ENCODE measurements at places on chromosomes 12 and 14. TPM values are rescaled to one million over a fixed set of nuclear protein-coding genes. Genes with fewer than 3 reads are reported as not detected.

Gene TMEM229B
- 0.31 TPM for polyA plus RNA-seq

Gene LTBP2
- polyA plus RNA-seq, result 9.9 TPM

Gene RASAL1
- 0.30 TPM for polyA plus RNA-seq

Gene CACNA1C
- not detected for polyA plus RNA-seq

Gene APOF
- not detected for polyA plus RNA-seq

Gene AMN
- 0.58 TPM for polyA plus RNA-seq

Gene SDR9C7
- polyA plus RNA-seq, result not detected

Gene CLEC6A
- not detected for polyA plus RNA-seq

Gene PTCSC3
- not detected for polyA plus RNA-seq

Gene DMAC2L
- 15.2 TPM for polyA plus RNA-seq

Gene SLC8A3
- polyA plus RNA-seq, result not detected

Gene RNF212B
- not detected for polyA plus RNA-seq

Gene HCAR1
- polyA plus RNA-seq, result 0.03 TPM

Gene FAM222A
- 3.3 TPM for polyA plus RNA-seq

Gene HHIPL1
- polyA plus RNA-seq, result 0.29 TPM

Gene MIP
- not detected for polyA plus RNA-seq

Gene LTB4R
- polyA plus RNA-seq, result 8.3 TPM

Gene GOLT1B
- 107 TPM for polyA plus RNA-seq

- DNase-seq, result no peak
Measured at GRCh38 chr12:42742716-42743115, 153.2 kb upstream of the PRICKLE1 start.

DNA sequence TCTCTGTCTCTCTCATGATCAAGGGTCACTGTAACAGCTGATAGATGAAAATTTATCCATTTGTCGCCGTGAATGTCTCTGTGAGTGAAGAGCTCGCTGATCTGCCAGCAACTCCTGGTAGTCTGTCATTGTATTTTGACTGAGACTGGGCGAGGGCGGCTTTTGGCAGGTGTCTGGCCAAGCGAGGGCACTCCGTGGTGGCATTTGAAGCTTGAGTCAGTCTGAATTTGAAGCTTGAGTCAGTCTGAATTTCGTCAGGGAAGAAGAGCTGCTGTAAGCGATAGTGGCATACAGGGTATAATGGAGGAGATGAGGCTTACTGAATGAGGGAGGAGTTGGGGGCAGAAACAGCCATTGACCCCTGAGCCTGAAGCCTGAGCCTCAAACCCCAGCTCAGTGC lies 56.8 kb upstream of the FAM181A start:
- no peak for DNase-seq

DNA sequence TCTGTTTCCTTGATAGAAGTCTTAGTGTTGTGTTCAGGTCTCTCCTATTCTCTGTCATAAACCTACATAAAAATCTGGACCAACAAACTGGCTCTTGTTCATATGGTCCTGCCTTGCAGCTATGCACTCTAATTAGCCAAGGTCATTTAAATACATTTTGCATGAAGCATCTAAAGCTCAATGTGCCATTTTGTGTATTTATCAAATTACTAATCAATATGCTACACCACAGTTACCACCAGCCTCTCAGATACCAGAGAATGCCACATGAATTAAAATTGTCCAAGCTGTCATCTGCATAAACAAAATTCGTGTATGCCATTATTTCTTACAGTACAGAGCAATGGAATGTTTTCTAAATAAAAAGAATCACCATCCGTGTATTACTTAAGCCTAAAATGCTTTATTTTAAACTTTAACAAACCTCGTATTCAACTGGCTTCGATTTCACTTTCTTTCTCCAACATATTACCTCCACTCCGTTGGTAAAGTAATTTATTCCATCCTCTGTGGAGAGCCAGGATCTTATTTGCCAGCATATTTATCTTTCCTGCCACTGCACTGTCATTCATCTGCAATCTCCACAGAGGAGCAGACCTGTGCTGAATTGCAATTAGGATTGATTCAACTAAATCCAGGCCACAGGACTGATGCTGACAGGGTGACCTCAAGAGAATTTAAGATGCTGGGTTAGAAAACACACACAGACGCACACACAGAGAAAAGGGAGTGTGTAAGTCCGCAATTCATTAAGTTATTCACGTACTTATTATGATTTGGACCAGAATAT lies 284.1 kb upstream of the FOXG1 start:
- no peak for DNase-seq

DNA sequence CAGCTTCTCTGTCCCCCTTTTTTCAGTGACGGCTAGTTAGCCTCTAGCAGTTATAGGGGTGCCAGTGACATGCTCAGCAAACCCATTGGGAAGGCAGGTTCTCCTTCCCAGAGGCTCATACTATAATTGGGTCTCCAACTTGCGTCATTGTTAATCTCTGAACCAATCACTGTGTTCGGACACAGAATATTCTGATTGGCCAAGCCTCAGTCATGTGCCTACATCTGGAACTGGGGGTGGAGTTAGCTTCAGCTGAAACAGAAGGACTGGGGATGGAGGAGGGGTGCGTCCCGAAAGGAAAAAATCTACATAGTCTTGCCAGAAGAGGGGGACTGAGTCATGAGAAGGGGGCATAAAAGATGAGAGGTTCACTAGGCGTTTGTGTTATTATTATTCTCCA lies 165.6 kb downstream of the SUDS3 start:
- DNase-seq, result peak; percentile 34

DNA sequence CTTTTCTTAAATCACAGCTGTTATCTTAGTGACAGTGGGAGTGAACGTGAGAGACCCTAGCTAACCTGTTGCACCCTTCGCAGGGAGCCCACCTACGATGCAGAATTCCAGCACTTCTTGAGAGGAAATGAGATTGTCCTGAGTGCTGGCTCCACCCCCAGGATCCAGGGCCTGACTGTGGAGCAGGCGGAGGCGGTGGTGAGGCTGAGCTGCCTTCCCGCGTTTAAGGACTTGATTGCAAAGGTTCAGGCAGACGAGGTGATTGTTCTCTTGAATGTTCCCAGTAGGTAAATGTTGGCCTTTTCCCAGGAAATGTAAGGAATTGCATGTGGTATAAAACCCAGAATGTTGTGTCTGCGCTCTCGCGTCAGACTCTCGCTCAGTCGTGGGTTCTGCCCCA lies 46.7 kb downstream of the HSP90AA1 start:
- no peak for DNase-seq

GRCh38 chr12:77979597-77980250 lies 149.0 kb downstream of the NAV3 start:
- DNase-seq, result no peak

- DNase-seq, result no peak
Measured at GRCh38 chr12:2456813-2457186, 338.0 kb upstream of the FKBP4 start.

- DNase-seq, result peak; percentile 9
Measured at GRCh38 chr14:75794615-75795038, 133.6 kb downstream of the TTLL5 start.

DNA sequence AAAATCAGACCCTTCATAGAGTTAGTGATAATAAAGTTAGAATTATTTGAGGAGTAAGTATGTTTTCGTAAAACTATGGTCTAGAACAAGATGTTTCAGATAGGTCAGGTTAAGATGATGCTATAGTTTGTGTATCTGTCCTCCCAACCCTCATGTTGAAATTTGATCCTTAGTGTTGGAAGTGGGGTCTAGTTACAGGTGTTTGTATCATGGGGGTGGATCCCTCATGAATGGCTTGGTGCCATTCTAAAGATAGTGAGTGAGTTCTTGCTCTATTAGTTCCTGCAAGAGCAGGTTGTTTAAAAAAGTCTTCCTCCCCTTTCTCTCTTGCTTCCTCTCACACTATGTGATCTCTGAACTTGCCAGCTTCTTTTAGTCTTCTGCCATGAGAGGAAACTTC lies 707.3 kb upstream of the FOXG1 start:
- no peak for DNase-seq

- no peak for DNase-seq
Measured at GRCh38 chr12:47743311-47743860, 15.3 kb downstream of the RAPGEF3 start.

DNA sequence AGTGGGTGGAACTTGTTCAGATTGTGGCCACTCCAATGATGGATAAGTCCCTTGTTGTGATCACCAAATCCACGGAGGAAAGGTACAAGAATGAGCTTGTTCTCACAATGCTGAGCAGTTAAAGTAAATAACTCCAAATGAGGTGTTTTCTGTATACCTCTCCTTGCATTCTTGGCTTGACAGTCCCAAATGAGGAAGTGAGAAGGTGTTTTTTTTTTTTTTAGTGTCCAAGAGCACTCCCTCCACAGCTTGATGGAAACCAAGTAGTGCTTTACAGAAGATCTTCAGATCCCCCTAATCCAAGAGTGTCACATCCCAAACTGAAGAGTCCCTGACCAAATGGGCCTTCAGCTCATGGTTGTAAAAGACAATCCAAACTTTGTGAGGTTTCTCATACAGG lies 153.6 kb downstream of the ATP23 start:
- no peak for DNase-seq

- DNase-seq, result peak; percentile 78
Measured at GRCh38 chr12:26126340-26127284, 1.8 kb upstream of the BHLHE41 start.

GRCh38 chr12:50504798-50505674 lies at the start of gene DIP2B:
DIP2B (plus strand) TSS chr12:50504985; CDS start chr12:50505141, 156 bp downstream.
- DNase-seq, result peak; percentile 73

GRCh38 chr14:93041830-93042229 lies 73.9 kb downstream of the ITPK1 start:
- no peak for DNase-seq

DNA sequence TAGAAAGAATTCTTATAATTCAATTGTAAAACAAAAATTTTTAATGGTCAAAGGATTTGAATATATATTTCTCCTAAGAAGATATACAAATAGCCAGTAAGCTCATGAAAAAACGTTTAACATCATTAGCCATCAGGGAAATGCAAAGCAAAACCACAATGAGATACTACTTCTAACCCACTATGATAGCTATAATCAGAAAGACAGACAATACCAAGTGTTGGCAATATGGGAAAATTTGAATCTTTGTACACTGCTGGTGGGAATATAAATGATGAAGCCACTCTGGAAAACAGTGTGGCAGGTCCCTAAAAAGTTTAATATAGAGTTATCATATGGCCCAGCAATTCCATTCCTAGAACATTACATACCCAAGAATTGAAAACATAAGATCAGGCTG lies 25.4 kb downstream of the RALGAPA1 start:
- no peak for DNase-seq

- DNase-seq, result no peak
Measured at GRCh38 chr12:127957001-127957660, 309.8 kb upstream of the TMEM132C start.

- DNase-seq, result no peak
Measured at GRCh38 chr12:108881953-108882352, 2.1 kb downstream of the DAO start.

DNA sequence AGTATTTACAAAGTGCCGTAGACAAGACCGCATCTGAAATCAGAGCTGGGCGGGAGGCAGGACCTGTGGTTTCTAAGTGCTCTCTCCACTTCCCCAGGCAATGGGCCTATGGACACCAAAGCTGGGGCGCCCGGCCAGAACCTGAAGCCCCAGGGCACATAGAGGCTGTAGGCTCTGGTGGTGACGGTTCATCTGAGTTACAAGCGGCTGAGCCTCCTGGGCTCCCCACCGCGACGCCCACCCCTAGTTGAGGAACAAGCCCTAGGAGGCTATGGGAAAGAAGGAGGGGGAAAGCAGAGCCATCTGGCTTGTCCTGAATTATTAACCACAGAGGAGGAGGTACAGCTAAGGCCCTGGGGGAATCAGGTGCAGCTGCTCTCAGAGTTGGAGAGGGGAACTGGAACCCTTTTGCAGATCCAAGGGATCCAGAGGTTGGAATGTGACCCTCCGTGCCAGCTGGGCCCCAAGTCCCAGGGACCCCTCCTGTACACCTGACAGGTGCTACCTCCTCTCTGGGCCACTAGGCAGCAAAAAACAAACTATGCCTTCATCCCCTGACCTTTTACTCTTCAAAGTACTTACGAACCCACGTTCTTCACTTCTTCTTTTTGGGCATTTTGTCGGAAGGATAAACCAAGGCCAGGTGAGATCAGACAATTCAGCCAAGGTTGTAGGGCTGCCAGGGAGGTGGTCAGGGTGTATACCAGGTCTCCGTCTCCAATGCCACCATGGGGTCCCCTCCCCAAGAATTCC lies 77.2 kb downstream of the ARL6IP4 start:
- no peak for DNase-seq

- DNase-seq, result no peak
Measured at GRCh38 chr14:29789475-29789874, 138.2 kb downstream of the PRKD1 start.

DNA sequence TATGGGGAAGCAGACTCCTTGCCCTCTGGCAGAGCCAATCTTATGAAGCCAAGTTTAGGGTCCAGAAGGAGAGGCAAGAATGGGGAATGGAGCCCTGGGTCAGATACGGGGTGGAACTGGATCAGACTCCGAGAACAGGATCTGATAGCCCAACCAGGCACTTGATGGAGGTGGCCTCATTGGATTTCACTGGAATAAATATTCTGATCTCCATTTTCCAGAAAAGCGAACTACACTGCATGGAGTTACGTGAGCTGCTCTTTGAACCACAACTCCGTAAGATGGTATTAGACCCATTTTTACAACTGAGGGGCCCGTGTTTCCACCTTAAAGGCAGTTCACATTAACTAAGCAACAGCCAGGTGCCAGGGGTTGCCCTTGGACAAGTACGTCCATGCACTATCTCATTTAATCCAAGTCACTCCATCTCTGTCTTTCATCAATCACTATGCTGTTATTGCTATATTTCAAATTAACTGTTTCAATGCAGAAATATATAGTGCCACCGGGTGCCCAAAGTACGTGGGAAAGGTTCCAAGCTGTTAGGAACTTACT lies 155.2 kb downstream of the BCL11B start:
- DNase-seq, result no peak

- DNase-seq, result no peak
Measured at GRCh38 chr12:53049571-53050318, at the start of gene TNS2. TNS2 (plus strand) TSS chr12:53050065; CDS start chr12:53050186, 121 bp downstream.

DNA sequence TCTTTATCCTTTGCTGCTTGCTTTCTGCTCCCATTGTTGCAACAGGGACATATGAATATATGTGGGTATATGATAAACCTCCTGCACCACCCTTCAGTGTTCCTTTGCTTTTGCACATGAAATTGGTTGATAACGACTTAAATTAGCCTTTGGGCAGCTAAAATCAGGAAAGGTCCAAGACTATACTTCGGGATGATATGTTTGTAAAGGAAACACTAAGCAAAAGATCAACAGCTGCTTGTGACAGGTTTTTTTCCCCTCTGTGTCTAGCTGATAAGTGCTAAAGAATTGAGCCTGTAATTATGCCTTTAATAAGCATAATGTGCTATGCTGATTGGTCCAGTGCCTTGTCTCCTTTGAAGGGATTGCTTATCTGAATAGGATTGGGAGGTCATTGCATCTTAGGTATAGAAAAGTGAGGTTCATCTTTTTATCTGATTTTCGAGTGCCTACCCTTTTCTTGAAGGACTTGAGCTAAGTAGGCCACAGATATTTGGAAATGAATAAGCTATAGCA lies 59.4 kb downstream of the PPHLN1 start:
- no peak for DNase-seq

GRCh38 chr14:40599725-40600124 lies 1007.0 kb upstream of the LRFN5 start:
- DNase-seq, result no peak

DNA sequence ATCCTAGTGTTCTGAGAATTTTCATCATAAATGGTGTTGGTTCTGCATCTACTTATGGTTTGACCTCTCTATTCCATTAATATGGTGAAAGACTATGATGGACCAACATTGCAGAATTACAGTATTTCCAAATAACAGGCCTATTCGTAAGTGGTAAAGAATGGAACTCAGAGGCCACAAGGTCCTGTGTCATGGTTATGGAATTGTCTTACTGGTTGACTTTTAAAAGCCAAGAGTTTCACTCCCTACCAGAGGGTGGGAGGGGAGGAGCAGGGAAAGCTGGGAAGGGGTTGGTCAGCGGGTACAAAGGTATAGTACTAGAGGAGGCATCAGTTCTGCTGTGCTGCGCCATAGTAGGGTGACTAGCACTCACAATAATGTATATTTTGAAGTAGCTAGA lies 153.4 kb downstream of the TMEM132D start:
- no peak for DNase-seq
